ENCODE measurements at places on chromosomes 7 and 10.

GRCh38 chr7:14833707-14834106, 68.8 kb downstream of the DGKB start:
- DNase-seq = no peak

DNA sequence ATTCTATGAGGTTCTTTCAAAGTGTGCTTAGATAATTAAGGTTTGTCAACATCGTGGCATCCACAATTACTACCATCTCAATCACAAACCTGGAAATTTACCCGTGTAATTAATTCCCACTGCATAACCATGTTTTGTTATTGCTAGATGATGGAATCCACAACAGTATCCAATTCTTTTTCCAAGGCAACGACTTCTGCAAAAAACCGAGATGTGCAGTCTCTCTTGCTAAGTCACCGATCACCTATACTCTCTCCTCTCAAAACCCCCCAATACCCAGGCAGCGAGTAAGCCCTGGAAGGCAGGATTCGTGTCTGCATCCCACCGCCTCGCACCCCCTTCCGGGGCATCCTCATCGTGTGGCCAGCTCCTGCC, 678 bp upstream of the EIF4H start:
- no peak for DNase-seq

- DNase-seq = no peak
These were observed 612.0 kb downstream of the CNTNAP2 start for GRCh38 chr7:146728611-146729010.

- no peak for DNase-seq
These were observed 30.0 kb downstream of the DENND10 start for GRCh38 chr10:119133949-119134348.

GRCh38 chr7:150974468-150975391, 3.4 kb downstream of the KCNH2 start:
- DNase-seq = peak; percentile 82

DNA sequence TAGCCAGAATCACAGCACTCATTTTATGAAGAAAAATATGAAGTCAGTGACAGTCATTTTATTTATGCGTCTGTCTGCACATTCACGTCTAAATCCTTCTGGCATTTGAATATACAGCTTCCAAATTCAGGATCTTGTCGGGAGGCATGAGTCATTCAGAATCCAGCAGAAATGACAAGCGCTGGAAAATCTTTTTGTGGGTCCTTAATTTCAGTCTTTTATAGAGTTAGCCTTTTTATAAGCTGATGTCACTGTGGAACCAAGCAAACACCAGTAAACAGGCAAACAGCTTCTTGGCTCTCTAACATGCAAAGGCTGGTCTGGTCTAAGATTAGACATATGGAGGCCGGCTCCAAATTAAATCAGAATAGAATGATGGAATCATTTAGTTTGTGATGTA, 388.2 kb upstream of the TEX47 start:
- no peak for DNase-seq

DNA sequence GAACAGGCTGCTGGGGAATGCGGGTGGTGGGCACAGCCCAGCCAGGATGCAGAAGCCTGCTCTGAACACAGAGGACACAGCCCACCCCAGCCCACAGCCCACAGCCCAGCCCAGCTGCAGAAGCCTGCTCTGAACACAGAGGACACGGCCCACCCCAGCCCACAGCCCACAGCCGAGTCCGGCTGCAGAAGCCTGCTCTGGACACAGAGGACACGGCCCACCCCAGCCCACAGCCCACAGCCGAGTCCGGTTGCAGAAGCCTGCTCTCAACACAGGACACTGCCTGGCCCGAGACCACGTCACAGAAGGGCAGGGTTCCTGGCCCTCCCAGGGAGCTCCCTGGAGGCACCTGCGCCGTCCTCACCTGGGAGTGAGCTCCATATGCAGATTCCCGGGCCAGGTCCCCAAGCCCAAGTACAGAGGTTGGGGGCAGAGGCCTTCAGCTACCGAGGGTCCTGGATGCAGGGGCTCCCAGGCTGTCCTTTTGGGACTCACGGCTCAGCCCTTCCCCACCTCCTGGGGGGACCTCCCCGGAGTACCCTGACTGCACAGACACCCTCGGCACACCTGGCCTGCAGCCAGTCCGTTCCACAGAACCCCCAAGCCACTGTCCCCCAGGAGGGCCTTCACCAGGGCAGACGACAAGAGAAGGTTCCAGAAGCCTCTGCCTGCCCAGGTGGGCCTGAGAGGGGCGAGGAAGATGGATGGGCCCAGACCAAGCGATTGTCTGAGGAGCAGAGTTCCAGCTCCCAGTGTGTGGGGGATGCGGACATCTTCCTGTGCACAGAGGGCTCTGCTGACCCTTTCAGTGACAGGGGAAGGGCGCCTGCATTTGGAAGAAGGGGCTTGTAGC, 23.7 kb upstream of the FOXL3 start:
- DNase-seq = no peak

GRCh38 chr10:34933676-34934075, 118.6 kb upstream of the PARD3 start:
- no peak for DNase-seq

- DNase-seq = no peak
These were observed 58.4 kb downstream of the MGMT start for GRCh38 chr10:129525401-129525801.

DNA sequence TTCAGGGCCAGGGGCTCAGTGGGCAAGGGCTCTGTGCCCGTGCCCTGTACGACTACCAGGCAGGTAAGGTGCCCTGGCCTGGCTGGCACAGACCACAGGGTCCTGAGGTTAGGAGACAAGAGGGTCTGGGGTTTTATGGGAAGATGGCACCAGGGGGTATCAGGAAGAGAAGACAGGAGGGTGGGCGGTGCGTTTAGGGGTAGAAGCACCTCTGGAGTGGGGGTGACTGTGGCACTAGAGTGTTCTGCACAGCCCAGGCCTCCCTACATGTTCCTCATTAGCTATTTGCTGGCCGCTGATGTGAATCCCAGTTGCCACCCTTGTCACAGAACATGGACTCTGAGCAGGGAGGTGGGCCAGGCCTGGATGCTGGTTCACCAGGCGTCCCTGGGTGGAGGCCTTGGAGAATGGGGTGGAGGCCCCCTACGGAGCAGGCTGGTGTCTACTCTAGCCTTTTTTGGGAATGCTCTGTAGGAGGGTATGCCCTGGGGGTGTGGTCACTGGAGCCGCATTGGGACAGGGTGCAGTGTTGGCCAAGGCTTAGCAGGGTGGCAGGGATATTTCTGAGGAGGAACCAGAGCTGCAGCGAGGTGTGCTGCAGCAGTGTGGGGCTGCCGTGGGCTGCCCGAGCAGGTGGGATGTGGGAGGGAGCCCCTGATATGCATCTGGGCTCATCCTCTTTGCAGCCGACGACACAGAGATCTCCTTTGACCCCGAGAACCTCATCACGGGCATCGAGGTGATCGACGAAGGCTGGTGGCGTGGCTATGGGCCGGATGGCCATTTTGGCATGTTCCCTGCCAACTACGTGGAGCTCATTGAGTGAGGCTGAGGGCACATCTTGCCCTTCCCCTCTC, 5.0 kb downstream of the PGAM2 start:
- peak; percentile 11 for DNase-seq

DNA sequence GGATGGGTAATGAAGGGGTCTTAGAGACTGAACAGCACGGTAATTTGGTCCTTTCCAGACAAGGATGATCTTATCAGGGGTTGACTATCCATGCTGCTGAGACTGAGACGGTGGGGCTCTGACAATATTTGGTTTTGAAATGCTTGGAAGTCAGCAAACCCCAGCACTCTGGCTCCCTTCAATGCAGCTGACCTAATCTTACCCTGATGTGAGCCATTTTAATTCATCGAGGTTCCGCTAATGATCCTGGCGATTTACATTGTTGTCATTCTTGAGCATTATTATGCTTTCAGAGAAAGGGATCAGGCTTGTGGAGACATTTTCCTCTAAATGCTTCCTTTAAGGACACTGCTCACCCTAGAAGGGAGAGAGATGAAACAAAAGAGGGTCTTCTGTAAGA, 114.6 kb upstream of the BMPER start:
- DNase-seq = no peak
